ENCODE measurements at places on chromosomes 3 and 15. TPM values are rescaled to one million over a fixed set of nuclear protein-coding genes. Genes with fewer than 3 reads are reported as not detected.

DNA sequence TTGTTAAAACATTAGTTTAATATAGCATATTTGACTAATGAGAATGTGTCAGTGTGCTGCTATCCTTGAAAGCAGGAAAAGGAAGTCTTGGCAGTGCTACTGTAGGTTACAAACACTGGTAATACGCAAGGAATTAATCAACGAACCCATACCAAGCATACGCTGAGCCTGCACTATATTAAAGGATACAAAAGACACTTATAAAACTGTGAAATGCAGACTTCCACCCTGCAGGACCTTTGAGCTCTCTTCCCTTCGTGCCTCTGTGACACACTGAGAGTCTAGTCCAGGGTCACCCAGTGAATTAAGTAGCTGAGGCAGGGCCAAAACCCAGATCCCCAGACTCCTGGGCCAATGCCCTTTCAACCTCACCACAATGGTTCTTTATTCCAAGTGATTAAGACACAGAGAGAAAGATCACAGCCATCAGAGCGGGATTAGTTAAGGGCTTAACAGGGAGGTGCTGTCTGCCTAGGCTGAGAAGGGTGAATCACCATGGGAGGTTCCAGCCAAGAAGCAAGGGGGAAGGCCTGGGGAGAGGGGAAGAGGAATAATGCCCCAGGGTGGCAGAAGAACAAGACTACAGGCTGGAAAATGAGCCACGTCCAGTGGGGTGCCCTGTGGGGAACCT is 6.8 kb downstream of the ANXA2 start:
- DNase-seq = no peak
- H3K27ac ChIP-seq = peak overlapping the region; percentile 95
- H3K4me1 ChIP-seq = peaks cover 99% of the 10 kb centered on the region
- H3K36me3 ChIP-seq = peaks cover 14% of the 10 kb centered on the region
- peak overlapping the region; percentile 9 for H3K4me3 ChIP-seq

DNA sequence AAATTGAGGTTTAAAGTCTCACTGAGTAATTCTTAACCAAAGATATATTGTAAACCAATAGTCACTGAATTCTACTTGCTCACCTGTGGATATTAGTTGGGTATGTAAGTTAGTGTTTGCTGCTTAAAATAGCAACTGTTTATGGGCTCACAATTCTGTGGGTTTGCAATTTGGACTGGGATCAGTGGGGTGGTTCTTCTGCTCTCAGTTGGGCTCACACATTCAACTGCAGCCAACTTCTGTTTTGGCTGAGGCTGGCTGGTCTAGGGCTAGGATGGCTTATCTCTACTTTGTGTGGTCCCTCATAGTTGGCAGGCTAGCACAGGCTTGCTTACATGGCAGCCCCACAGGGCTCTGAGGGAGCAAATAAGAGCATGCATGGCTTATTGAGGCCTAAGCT is 226.0 kb upstream of the LRRFIP2 start:
- no peaks in the 10 kb centered on the region for H3K27me3 ChIP-seq
- no peak for DNase-seq
- H3K27ac ChIP-seq = no peak overlapping the region
- no peaks in the 10 kb centered on the region for H3K36me3 ChIP-seq

DNA sequence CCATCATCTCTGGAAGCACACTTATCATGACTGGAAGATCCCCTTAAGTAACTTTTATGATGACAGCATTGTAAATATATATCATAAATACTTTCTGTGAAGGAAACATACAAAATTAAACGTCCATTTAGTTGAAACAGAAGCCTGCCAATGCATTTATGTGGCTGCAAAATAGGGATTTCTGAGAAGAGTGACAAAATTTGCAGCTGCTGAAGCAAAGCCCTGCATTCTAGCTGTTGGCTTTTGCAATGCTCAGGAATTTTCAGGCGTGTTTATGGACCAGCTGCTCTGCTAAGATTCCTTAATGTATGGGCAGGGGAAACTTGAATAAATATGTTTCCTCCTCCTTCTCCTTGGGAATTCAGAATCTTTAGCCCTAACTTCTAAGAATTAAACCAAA is 137.3 kb downstream of the CACNA2D3 start:
- no peaks in the 10 kb centered on the region for H3K36me3 ChIP-seq
- H3K27me3 ChIP-seq = no peaks in the 10 kb centered on the region
- H3K4me3 ChIP-seq = no peak overlapping the region
- no peaks in the 10 kb centered on the region for H3K4me1 ChIP-seq
- DNase-seq = no peak
- H3K27ac ChIP-seq = no peak overlapping the region

DNA sequence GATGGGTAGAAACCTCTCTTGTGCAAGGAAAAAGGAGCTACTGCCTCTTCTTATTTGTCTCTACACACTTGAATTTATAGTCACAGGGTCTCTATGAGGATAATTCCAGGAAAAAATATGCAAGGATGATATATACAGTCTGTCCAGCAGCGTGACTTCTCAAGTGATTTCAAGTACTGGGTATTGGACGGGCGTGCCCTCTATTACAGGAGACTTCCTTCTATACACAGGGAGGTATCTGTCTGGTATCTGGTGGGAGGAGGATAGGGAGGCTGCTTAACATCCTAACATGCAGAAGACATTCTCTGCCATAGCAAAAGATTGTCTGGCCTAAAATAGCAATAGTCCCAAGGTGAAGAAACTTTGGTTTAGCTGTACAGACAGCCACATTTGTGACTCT is 146.1 kb downstream of the TPRG1 start:
- DNase-seq = no peak
- H3K4me1 ChIP-seq = no peaks in the 10 kb centered on the region
- H3K27me3 ChIP-seq = no peaks in the 10 kb centered on the region
- no peak overlapping the region for H3K4me3 ChIP-seq
- H3K27ac ChIP-seq = no peak overlapping the region

DNA sequence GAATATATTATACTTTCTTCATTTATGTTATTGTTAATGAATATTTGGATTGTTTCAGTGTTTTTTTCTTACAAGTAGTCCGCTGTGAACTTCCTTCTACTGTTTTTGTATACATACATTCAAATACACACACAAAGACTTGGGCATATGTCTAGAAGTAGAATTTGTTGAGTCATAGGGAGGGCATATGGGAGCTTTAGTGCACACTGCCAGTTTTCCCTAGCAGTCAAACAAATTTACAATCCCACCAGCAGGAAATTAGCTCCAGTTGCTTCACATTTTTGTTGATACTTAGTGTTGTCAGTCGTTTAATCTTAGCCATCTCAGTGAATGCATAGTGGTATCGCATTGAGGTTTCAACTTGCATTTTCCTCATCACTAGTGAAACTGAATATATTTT is 492.3 kb downstream of the DIPK2A start:
- DNase-seq = no peak
- no peaks in the 10 kb centered on the region for H3K36me3 ChIP-seq
- no peaks in the 10 kb centered on the region for H3K27me3 ChIP-seq

- H3K27me3 ChIP-seq = no peaks in the 10 kb centered on the region
- no peak for DNase-seq
- peaks cover 26% of the 10 kb centered on the region for H3K4me1 ChIP-seq
- no peak overlapping the region for H3K27ac ChIP-seq
These were observed 17.6 kb downstream of the EXOSC7 start for GRCh38 chr3:44993471-44994205.

- DNase-seq = no peak
- H3K4me1 ChIP-seq = peaks cover 5% of the 10 kb centered on the region
These were observed 69.7 kb downstream of the CD47 start for GRCh38 chr3:108021131-108021530.

GRCh38 chr3:10975695-10976234 is 16.8 kb upstream of the SLC6A1 start:
- peaks cover 8% of the 10 kb centered on the region for H3K27me3 ChIP-seq
- H3K4me1 ChIP-seq = no peaks in the 10 kb centered on the region
- H3K4me3 ChIP-seq = no peak overlapping the region
- H3K27ac ChIP-seq = no peak overlapping the region
- no peaks in the 10 kb centered on the region for H3K36me3 ChIP-seq

GRCh38 chr15:73965758-73966113 is 26.4 kb downstream of the STOML1 start:
- H3K36me3 ChIP-seq = no peaks in the 10 kb centered on the region
- no peak overlapping the region for H3K27ac ChIP-seq
- H3K4me3 ChIP-seq = no peak overlapping the region
- no peak for DNase-seq
- peaks cover 6% of the 10 kb centered on the region for H3K4me1 ChIP-seq
- H3K27me3 ChIP-seq = no peaks in the 10 kb centered on the region

DNA sequence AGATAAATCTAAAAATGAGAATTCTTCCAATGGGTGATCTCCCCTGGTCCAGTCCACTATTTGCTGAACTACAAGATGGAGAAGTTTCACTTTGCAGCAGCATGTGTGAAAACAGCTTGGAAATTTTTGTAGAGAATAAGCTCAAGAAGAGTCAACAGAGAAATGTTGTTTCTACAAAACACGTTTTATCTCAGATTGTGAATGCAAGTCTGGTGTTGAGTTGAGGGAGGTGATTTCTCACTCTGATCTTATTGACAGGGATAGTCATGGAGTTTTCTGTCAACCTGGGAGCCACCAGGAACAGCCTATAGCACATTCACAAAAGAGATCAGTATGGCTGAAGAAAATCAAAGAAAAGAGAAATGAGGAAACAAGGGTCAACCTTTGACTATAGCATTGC is 981.2 kb upstream of the CFAP20DC start:
- no peaks in the 10 kb centered on the region for H3K27me3 ChIP-seq
- DNase-seq = no peak
- no peak overlapping the region for H3K4me3 ChIP-seq
- H3K36me3 ChIP-seq = no peaks in the 10 kb centered on the region
- no peak overlapping the region for H3K27ac ChIP-seq
- H3K4me1 ChIP-seq = no peaks in the 10 kb centered on the region

DNA sequence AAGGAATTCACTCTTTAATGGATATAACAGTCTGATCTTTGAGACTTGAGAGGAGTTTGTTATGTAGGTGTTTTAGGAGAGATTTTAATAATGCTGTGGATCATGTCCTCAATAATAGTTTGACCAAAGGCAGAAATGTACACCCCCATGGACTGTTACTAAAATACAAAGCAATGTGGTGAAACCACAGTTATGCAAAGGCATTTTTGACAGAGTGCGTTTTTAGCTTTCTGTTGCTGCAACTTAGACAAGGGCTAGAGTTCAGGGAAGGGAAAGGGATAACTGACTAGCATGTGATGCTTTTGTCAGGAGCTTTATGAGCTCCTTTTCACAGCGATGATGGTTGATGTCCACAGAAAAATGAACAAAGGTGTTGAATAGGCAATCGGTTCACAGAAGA is 3.6 kb upstream of the STARD5 start:
- DNase-seq = no peak
- H3K4me1 ChIP-seq = peaks cover 15% of the 10 kb centered on the region
- no peaks in the 10 kb centered on the region for H3K27me3 ChIP-seq

Gene TMEM158
- total RNA-seq = 0.80 TPM

Gene FETUB
- not detected for total RNA-seq

Gene TYRO3
- total RNA-seq = 17.3 TPM

Gene TRIM42
- not detected for total RNA-seq

All from lower lobe of right lung (tissue), 2 donors.